Tongue (tissue), 3 donors: ENCODE measurements at places on chromosomes 3 and 15.

- peak; percentile 70 for DNase-seq
These were observed 2.0 kb upstream of the HYAL2 start for GRCh38 chr3:50324351-50325112.

GRCh38 chr3:13346481-13347389, 73.4 kb downstream of the NUP210 start:
- peak; percentile 74 for DNase-seq

DNA sequence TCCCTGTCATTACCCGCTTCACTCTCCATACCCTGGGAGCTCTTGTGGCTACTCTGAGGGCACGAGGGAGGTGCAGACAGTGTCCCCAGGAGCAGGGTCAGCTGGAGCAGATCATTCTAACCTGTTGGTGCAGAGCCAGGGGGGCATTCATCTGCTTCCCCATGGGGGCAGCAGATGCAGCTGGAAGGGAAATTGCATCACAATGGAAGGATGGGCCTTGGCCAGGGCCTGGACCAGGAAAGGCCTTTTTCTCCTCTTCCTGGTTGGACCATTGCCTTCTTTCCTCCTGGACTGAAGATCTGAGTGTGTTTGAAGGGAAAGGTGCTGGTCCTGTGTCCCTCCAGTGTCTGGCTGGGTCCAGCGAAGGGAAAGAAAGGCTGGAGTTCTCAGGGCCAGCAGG, 55.7 kb downstream of the EPHB1 start:
- no peak for DNase-seq

GRCh38 chr3:54857343-54857742, 70.5 kb downstream of the LRTM1 start:
- peak; percentile 50 for DNase-seq
